ENCODE measurements at places on chromosomes 3 and 15.

- no peak for DNase-seq
Observed at GRCh38 chr15:100515758-100516157, 13.0 kb downstream of the CERS3 start.

GRCh38 chr15:83554558-83554957 lies 99.4 kb upstream of the ADAMTSL3 start:
- no peak for DNase-seq

GRCh38 chr3:171321559-171322360 lies 138.4 kb downstream of the TNIK start:
- DNase-seq = no peak

- DNase-seq = no peak
Observed at GRCh38 chr15:98690272-98690950, 42.1 kb downstream of the IGF1R start.

DNA sequence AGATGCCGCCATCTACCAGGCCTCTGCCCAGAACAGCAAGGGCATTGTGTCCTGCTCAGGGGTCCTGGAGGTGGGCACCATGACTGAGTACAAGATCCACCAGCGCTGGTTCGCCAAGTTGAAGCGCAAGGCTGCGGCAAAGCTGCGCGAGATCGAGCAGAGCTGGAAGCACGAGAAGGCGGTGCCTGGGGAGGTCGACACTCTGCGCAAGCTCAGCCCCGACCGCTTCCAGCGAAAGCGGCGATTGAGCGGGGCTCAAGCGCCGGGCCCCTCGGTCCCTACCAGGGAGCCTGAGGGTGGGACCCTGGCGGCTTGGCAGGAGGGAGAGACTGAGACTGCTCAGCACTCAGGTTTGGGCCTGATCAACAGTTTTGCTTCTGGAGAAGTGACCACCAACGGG lies 22.6 kb downstream of the ALPK3 start:
- DNase-seq = no peak

- DNase-seq = no peak
Observed at GRCh38 chr3:19543212-19543841, 390.7 kb downstream of the EFHB start.

- DNase-seq = no peak
Observed at GRCh38 chr3:181329024-181329423, 339.5 kb upstream of the DNAJC19 start.

- DNase-seq = no peak
Observed at GRCh38 chr3:24472358-24472757, 22.3 kb downstream of the THRB start.

GRCh38 chr3:31762097-31762764 lies 218.8 kb downstream of the OSBPL10 start:
- no peak for DNase-seq

GRCh38 chr15:59940456-59940855 lies 63.7 kb upstream of the FOXB1 start:
- DNase-seq = no peak

GRCh38 chr15:76440441-76440840 lies 103.9 kb downstream of the ISL2 start:
- DNase-seq = no peak

- no peak for DNase-seq
Observed at GRCh38 chr3:101976473-101976872, 127.2 kb downstream of the NFKBIZ start.

- DNase-seq = no peak
Observed at GRCh38 chr3:49016414-49017228, 1.8 kb downstream of the DALRD3 start.

DNA sequence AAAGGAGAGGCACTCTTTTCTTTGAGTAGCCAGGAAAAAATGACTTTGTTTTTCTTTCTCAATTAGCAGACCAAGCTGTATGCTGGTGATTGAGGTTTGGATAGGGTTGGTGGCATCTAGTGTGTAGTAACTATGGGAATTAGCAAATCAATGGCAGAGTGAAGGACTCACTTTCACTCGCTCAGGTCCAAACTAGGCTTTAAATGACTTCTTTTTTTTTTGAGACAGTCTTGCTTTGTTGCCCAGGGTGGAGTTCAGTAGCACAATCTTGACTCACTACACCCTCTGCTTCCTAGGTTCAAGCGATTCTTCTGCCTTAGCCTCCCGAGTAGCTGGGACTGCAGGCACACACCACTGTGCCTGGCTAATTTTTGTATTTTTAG lies 35.9 kb downstream of the PRKCI start:
- DNase-seq = no peak

DNA sequence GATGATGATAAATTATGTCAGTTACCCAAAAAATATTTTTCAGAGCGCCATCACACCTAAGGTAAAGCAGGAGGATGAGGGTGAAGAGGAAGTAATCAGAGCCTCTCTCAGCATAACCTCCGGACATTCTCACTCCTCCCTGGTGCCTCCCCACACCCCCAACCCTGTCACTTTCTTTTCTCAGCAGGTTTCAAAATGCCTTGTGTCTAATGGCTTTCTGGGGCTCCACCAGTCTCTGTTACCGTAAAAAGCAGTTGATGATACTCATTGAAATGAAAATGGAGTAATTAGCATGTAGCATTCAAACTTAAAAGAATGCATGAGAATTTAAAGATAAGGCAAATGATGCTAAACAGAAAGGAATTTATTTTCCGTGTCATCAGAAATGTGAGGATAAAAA lies 180.0 kb downstream of the ERC2 start:
- DNase-seq = no peak

DNA sequence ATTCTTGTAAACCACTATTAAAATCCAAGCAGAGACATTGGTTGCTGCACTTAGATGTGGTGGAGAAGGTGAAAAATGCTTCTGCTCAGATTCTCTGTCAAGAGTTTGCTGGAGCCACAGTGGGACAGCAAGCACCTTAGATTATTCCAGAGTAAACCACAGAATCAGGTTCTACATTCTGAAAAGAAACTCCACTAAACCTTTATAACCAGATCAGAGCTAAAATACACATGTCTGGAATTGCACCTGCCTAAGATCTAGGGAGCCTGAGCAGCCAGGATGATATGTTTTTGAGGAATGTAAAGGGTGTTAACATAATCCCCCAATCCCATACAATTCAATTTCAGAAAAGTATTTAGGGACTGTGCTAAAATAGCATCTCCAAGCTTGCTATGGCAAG lies at the start of gene ZPLD1:
ZPLD1 (plus strand) TSS at position 301 of the 400 bp plus-strand sequence. CDS start 3,473 bp downstream, outside the sequence.
- DNase-seq = no peak

DNA sequence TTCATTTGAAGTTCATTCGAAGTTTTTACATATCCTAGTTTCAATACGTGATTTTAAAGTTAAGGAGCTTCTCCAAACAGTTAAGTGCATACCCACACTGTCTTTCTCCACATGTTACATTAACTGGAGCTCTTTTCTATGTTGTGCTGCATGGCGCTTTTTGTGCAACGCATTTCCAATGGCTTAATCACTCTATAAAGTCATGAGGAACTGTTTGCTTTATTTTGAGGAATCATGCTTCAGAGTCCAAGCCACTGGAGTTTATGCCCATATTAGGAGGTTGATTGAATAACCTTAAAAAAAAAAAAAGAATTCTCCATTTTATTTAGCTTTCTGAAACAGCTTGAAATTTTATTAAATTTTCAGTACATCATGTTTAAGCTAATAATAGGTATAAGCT lies 109.4 kb upstream of the MBNL1 start:
- DNase-seq = no peak

GRCh38 chr3:134143828-134144401 lies 106.7 kb downstream of the RYK start:
- no peak for DNase-seq

GRCh38 chr15:100517846-100518245 lies 10.9 kb downstream of the CERS3 start:
- DNase-seq = no peak

DNA sequence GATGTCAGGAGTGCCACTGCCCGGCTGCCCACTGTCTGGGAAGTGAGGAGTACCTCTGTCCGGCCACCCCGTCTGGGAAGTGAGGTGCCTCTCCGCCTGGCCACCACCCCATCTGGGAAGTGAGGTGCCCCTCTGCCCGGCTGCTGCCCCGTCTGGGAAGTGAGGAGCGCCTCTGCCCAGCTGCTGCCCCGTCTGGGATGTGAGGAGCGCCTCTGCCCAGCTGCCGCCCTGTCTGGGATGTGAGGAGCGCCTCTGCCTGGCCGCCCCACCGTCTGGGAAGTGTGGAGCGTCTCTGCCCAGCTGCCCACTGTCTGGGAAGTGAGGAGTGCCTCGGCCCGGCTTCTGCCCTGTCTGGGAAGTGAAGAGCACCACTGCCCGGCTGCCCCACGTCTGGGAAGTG lies 3.3 kb downstream of the COX17 start:
- no peak for DNase-seq

GRCh38 chr3:181943285-181943684 lies 231.6 kb downstream of the SOX2 start:
- no peak for DNase-seq

DNA sequence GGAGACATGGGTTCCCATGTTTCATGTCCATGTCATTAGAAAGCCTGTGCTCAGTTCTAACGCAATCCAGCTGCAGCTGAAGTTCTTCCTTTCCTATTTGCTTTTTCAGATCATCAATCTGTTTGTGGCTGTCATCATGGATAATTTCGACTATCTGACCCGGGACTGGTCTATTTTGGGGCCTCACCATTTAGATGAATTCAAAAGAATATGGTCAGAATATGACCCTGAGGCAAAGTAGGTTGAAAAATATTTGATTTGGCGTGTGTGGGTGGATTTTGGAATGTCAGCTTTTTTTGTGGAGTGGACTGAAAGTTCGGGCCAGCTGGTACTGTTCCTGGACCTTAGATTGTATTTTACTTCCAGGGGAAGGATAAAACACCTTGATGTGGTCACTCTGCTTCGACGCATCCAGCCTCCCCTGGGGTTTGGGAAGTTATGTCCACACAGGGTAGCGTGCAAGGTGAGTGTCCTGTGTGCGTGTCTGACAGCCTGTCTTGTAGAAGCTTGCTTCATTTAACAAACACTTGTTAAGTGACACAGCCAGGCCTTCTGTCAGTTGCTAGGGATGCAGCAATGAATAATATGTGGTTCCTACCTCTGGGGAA lies 69.6 kb downstream of the CHDH start:
- no peak for DNase-seq

- no peak for DNase-seq
Observed at GRCh38 chr15:37199545-37199944, 99.2 kb upstream of the MEIS2 start.

GRCh38 chr3:185537369-185537970 lies 14.9 kb downstream of the LIPH start:
- DNase-seq = no peak

GRCh38 chr15:62453375-62453774 lies 288.3 kb upstream of the C2CD4B start:
- no peak for DNase-seq

DNA sequence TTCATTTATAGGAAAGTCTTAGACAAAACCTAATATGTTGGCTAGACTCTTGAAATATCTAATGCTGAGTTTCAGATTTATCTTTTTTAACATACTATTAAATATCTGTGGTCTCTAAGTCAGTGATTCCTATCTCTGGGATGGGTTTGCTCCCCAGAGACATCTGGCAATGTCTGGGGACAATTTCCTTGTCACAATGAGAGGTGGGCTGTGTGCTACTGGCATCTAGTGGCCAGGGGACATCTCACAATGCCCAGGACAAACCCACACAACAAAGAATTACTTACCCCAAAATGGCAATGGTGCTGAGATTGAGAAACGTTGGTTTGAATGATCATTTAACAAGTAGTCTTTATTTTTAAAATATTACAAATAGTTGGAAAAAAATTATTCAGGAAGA lies 602.1 kb downstream of the MAGI1 start:
- DNase-seq = no peak

DNA sequence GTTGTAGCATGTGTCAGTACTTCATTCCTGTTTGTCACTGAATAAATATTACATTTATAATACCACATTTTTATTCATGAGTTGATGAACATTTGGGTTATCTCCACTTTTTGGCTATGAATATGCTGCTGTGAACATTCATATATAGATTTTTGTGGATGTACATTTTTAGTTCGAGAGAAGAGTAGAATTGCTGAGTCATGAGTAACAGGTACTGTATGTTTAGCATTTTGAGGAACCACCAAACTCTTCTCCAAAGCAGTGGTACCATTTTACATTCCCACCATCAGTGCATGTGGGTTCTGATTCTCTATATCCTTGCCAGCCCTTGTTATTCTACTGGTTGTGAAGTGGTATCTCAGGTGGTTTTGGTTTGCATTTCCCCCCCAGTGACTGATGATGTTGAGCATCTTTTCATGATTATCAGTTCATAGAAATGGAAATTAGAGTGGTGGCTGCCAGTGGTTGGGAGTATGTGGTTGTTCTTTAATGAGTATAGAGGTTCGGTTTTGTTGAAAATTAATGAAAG lies 59.6 kb downstream of the CCDC66 start:
- DNase-seq = no peak

GRCh38 chr15:29172742-29173725 lies 96.6 kb downstream of the NSMCE3 start:
- no peak for DNase-seq

All from progenitor cell of endocrine pancreas (in vitro differentiated cells).